Small intestine (tissue), 16 donors: ENCODE measurements at places on chromosomes 5 and 9. TPM values are rescaled to one million over a fixed set of nuclear protein-coding genes. Genes with fewer than 3 reads are reported as not detected.

The GARIN3 gene
- polyA plus RNA-seq: not detected

The PIP5K1B gene
- polyA plus RNA-seq: 54.0 TPM

The FCHO2 gene
- polyA plus RNA-seq: 14.6 TPM

DNA sequence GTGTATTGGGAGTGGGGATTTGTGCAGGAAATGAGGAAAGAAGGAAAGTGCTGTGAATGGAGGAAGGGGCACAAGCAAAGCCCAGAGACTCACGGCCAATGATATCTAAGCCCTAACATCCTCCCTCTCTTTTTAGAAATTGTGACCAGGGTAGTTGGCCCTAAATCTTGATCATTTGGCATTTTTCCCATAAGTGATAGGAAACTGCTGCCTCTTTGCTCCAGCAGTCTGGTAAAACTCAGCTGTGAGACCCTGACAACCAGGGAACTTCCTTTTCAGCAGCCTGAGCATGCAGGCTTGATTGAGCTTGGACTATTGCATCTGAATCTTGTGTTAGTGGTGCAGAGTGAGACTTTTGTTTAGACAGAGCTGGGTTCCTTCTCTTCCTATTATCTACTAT is 9.6 kb upstream of the ADRB2 start:
- DNase-seq: no peak

- DNase-seq: no peak
These were observed 229.8 kb downstream of the DRD1 start for GRCh38 chr5:175214152-175214551.

DNA sequence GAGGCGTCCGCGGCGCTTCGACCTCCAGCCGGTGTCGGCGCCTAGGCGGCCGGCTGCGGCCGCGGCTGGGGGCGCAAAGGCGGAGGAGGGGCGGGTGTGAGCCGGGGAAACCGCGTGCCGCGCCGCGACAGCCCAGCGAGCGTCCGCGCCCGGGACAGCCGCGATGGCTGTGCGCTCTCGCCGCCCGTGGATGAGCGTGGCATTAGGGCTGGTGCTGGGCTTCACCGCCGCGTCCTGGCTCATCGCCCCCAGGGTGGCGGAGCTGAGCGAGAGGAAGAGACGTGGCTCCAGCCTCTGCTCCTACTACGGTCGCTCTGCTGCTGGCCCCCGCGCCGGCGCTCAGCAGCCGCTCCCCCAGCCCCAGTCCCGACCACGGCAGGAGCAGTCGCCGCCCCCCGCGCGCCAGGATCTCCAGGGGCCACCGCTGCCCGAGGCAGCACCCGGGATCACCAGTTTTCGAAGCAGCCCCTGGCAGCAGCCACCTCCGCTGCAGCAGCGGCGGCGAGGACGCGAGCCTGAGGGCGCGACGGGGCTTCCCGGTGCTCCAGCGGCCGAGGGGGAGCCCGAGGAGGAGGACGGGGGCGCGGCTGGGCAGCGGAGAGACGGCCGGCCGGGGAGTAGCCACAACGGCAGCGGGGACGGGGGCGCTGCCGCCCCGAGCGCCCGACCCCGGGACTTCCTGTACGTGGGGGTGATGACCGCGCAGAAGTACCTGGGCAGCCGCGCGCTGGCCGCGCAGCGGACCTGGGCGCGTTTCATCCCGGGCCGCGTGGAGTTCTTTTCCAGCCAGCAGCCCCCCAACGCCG is 605 bp downstream of the CHSY3 start:
- no peak for DNase-seq

- no peak for DNase-seq
These were observed 374.6 kb downstream of the OSTF1 start for GRCh38 chr9:75462866-75463265.

- DNase-seq: no peak
These were observed 54.3 kb downstream of the FBN2 start for GRCh38 chr5:128483738-128484137.
